Karpas-422 (cell line): ENCODE measurements at places on chromosomes 4 and X. TPM values are rescaled to one million over a fixed set of nuclear protein-coding genes. Genes with fewer than 3 reads are reported as not detected.
A peak's percentile ranks its signal among the peaks of the same experiment; 100 is the strongest.

The VCX3B gene
- total RNA-seq: not detected in 2 replicates

The MAGEB17 gene
- not detected in 2 replicates for total RNA-seq

The GCNA gene
- total RNA-seq: 5.4 and 6.2 TPM in 2 replicates

The CT47A7 gene
- total RNA-seq: not detected in 2 replicates

The RPL39 gene
- 1,763 and 3,006 TPM in 2 replicates for total RNA-seq

The SMIM10L2A gene
- total RNA-seq: 0.11 and 0.79 TPM in 2 replicates

The PTTG2 gene
- total RNA-seq: 6.8 TPM in 1 of 2 replicates, not detected in the other

The ERCC6L gene
- 3.0 and 5.9 TPM in 2 replicates for total RNA-seq

The BEX2 gene
- 21.4 and 31.5 TPM in 2 replicates for total RNA-seq

The GJB1 gene
- total RNA-seq: not detected in 2 replicates

GRCh38 chrX:84710611-84711010 is 208.4 kb upstream of the HDX start:
- no peaks in the 10 kb centered on the region for H3K27me3 ChIP-seq
- no peak overlapping the region for H3K4me3 ChIP-seq
- H3K36me3 ChIP-seq: no peaks in the 10 kb centered on the region
- peak; percentile 29 for DNase-seq
- no peak overlapping the region for H3K27ac ChIP-seq
- H3K4me1 ChIP-seq: peaks cover 17% of the 10 kb centered on the region

- peaks cover 28% of the 10 kb centered on the region for H3K36me3 ChIP-seq
- H3K4me1 ChIP-seq: peaks cover 3% of the 10 kb centered on the region; the same call in 1 of the 2 replicates
- no peak for DNase-seq
- no peak overlapping the region for H3K4me3 ChIP-seq
These were observed 140.9 kb downstream of the MAPK10 start for GRCh38 chr4:86218746-86219473.

DNA sequence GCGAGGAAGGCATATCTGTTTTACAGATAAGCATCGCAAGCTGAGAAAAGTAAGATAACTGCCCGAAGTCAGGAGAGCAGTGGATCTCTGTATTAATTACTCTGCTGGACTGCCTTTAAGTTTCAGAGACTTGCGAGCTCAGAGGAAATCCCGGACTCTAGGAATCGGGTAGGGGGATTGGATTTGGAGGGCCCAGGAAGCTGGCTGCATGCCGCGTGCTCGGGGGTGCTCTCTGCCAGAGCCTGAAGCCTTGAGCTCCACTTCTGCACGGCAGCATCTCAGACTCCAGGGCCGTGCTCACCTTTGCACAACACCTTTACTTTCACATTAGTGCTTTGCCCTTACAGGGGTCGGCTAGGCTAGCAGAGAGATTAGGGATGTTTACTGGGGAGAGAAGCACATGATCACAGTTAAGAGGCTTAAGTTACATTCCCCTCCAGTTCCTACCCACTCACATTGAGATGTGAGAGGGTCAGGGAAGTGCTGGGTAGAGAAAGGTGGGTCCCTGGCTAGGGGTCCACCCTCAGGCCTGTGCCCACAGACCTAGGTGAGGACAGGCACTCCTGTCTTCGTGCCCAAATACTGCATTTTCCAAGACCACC is 57.0 kb downstream of the TRIML1 start:
- no peak overlapping the region for H3K4me3 ChIP-seq
- H3K27me3 ChIP-seq: no peaks in the 10 kb centered on the region
- DNase-seq: no peak
- H3K36me3 ChIP-seq: no peaks in the 10 kb centered on the region
- no peak overlapping the region for H3K27ac ChIP-seq

DNA sequence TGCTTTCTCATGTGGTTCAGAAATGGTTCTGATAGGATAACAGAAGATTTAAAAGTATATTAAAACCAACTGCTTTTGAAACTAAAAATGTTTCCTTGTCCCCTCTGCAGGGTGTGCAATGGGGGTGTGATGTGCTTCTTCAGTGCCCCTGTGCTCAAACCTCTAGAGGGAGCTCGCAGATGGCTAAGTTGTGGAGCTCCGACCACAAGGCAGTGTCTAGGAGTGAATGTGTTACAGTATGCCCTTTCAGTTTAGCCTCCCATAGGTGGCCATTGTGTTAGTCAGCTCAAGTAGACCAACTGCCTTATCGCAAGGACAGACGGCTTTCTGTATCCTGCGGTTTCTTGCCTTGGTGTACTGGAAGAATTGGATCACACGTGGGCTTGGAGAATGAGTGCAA is 130.5 kb downstream of the TENT5D start:
- peak; percentile 70 for DNase-seq
- H3K36me3 ChIP-seq: no peaks in the 10 kb centered on the region
- no peaks in the 10 kb centered on the region for H3K27me3 ChIP-seq
- H3K4me1 ChIP-seq: no peaks in the 10 kb centered on the region
- no peak overlapping the region for H3K27ac ChIP-seq

- DNase-seq: no peak
- H3K27me3 ChIP-seq: no peaks in the 10 kb centered on the region
- H3K36me3 ChIP-seq: peaks cover 62% of the 10 kb centered on the region
These were observed 33.7 kb downstream of the PIGG start for GRCh38 chr4:532588-533317.

GRCh38 chr4:148444296-148445070 is 2.3 kb upstream of the NR3C2 start:
- no peaks in the 10 kb centered on the region for H3K27me3 ChIP-seq
- H3K4me1 ChIP-seq: peaks cover 19% of the 10 kb centered on the region
- no peak for DNase-seq
- no peak overlapping the region for H3K27ac ChIP-seq

DNA sequence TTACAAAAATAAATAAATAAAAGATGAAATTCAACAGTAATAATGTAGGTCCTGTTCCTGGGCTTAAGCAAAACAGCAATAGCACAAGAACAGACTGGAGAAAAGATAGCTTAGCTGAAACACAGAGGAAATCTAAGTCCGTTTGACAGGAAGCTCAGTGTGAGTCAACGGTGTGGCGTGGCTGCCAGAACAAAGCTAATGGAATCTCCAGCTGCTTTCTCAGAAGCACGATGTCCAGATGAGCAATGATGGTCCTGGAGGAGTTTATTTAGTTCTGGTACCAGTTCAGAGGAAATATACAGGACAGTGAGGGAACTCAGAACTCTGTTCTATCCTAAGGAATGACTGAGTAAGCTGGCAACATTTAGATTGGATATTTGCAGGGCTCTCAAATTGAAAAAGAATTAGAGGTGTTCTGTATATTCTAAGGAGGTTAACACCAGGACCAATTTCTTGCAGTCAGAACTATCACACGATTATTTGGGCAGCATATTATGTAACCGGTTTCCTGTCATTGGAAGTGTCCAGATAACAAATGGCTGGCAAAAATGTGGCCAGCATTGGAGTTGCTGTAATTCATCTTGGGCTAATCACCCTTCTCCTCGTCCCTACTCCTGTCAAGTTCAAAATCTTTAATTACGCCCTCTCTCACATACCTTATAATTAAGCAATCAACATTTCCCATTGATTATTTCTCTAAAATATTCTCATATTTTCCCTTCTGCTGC is 12.7 kb downstream of the GAB3 start:
- H3K27ac ChIP-seq: no peak overlapping the region
- H3K36me3 ChIP-seq: no peaks in the 10 kb centered on the region
- no peaks in the 10 kb centered on the region; the same call in 1 of the 2 replicates for H3K27me3 ChIP-seq
- no peak overlapping the region for H3K4me3 ChIP-seq
- DNase-seq: no peak

DNA sequence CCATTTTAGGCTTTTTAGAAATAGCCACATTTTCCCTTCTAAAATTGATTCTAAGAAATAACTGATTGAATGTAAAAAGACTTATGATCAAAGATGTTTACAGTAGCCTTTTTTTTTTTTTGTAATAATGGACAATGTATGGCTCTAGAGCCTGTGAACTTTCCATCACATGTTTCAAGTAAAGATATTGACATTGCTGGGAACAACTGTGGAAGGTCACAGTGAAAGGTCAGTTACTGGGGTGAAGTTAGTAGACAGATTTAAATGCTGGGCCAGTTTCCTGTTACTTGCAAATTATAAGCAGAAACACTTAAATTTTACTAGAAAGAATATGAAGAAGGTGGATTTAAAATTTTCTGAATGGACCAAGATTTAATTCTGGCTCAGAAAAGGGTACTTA is 18.4 kb downstream of the PAGE2 start:
- no peaks in the 10 kb centered on the region for H3K36me3 ChIP-seq
- no peak for DNase-seq
- H3K27ac ChIP-seq: no peak overlapping the region
- no peaks in the 10 kb centered on the region for H3K27me3 ChIP-seq
- no peak overlapping the region for H3K4me3 ChIP-seq

DNA sequence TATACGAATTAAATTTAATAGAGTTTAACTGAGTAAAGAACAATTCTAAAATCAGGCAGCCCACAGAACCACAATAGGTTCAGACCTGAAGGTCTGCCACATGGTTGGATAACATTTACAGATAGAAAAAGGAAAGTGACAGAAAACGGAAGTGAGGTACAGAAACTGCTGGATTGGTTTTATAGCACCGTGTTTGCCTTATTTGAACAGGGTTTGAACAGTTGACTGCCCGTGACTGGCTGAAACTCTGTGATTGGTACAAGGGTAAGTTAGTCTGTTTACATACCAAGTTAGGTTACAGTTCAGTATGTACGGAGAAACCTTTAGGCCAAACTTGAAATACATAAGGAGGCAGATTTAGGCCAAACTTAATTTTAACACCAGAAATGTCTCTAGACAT is 64.1 kb upstream of the ATXN3L start:
- H3K27me3 ChIP-seq: no peaks in the 10 kb centered on the region
- DNase-seq: peak; percentile 75
- peak overlapping the region; percentile 54 for H3K27ac ChIP-seq
- peaks cover 14% of the 10 kb centered on the region for H3K4me1 ChIP-seq
- H3K4me3 ChIP-seq: 0 out of 2 replicates have a peak overlapping the region, but pooled peaks have one; percentile 19

DNA sequence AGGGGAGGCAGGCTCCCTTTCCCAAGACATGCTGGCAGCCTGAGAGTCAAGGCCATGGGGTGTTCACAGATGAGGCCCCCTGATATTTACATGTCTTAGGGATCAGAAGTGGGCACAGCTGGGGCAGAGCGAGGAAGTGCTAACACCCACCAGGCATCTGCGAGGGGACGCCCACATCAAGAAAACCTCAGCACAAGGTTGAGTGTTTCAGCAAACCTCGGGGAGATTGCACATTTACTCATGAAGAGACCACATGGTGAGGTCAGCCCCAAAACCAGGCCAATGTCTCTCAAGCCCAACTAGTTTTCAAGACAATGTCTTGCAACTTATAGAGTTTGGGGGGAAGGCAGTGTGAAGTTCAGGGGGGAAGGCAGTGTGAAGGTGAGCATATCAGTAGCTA is 55.2 kb downstream of the CLNK start:
- DNase-seq: no peak
- H3K36me3 ChIP-seq: no peaks in the 10 kb centered on the region
- H3K27ac ChIP-seq: no peak overlapping the region
- no peaks in the 10 kb centered on the region for H3K27me3 ChIP-seq
- no peak overlapping the region for H3K4me3 ChIP-seq

- H3K4me1 ChIP-seq: peaks cover 12% of the 10 kb centered on the region
- no peak for DNase-seq
- H3K27ac ChIP-seq: no peak overlapping the region
- no peak overlapping the region for H3K4me3 ChIP-seq
- no peaks in the 10 kb centered on the region for H3K27me3 ChIP-seq
- H3K36me3 ChIP-seq: no peaks in the 10 kb centered on the region
These were observed 83.9 kb upstream of the MSX1 start for GRCh38 chr4:4775493-4776004.
